ENCODE measurements at places on chromosomes 7 and 10.

DNA sequence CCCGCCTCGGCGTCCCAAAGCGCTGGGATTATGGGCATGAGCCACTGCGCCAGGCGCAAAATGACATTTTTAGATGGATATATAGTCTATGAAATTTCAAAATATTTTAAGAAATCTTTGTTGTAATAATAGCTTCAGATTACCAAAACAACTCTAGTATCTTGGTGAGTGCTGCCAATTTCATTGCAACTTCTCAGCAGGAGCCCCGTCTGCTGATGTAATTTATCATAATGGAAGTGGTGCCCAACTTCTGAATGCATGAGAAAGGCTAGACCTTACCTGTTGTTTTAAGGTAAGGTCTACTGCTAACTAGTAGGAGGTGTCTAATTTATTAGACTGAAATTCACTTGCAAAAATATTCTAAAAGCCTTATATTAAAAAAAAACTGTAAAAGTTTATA lies 20.0 kb downstream of the PDSS1 start:
- DNase-seq, result no peak

DNA sequence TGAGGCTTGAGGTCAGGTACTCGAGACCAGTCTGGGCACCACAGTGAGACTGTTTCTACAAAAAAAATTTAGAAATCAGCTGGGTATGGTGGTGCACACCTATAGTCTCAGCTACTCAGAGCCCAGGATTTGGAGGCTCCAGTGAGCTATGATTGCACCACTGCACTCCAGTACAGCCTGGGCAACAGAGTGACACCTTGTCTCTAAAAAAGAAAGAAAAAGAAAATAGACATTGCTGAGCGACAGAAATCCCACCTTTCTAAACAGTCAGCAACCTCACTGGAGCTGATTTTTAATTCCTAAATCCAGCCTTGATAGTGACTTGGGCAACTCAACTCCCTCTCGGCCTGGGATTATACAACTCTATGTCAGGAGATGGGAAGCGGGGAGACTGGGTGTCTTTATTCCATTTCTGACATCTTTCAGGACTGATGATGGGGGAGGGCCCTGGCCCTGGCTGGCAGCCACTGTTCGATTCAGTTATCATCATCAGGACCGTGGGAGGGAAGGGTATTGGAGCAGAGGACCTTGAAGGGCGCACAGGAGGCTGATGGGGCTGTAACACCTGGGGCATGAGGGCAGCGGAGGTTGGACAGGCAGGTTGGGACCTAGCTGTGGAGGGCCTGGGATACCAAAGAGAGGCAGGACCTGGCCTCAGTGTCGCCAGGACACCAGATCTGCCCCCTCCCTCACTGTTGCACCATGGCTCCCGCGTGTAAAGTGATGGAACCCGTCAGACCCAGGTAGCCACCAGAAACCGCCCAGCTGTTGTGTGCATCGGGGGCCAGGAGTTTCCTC lies 14.7 kb downstream of the HSPB1 start:
- DNase-seq, result no peak

DNA sequence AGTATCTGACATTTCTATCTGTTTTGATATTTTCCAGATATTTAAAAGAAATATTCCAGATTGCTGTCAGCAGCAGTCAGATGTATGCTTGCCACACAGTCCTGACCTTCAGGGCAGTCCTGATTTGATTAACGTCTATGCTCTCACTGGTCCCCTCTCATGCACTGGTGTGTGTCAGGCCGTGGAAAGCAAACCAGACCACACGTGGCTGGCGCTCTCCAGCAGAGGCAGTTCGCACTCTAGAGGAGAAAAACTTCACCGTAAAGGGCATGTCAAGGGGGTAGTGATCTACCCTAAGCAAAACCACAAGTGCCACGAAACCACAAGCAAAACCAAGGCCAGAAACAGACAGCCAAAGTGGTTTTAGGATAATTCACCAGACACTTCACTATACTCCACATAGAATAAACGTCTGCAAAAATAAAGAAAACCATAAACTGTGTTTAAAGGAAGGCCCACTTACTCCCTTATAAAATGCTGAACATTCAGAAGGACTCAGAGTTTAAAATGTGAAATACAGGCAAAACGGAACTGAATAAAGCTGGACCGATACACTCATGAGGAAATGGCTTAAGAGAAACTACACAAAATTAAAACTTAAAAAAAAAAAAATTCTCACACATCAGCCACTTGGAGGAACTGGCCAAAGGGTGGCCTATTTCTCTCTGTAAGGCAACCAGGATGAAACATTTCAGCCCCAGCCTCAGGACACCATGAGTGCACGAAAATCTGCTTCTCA lies 26.4 kb downstream of the PARP12 start:
- no peak for DNase-seq

DNA sequence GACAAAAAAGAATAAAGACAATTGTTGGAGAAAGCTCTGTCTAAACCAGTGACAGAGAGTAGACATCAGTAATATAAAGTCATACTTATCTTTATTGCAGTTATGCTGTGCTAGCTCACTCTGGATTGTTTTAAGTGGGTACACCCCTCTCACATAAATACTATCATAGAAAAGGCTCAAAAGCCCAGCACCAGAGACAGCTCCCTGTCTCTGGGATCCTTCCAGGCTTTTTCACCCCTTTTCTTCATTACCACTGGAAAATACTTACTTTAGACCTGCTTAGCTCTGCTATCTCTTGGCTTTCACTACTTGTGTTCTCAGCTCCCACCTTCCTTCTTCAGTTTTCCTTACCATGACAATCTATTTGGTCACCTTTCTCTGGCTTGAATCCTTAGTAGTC lies 259.1 kb upstream of the MINDY3 start:
- DNase-seq, result no peak

GRCh38 chr10:44990302-44990655 lies 10.4 kb upstream of the ZNF22 start:
- no peak for DNase-seq

GRCh38 chr7:36957620-36958019 lies 233.3 kb upstream of the AOAH start:
- DNase-seq, result no peak

- no peak for DNase-seq
Observed at GRCh38 chr7:42747044-42747443, 164.8 kb downstream of the C7orf25 start.

DNA sequence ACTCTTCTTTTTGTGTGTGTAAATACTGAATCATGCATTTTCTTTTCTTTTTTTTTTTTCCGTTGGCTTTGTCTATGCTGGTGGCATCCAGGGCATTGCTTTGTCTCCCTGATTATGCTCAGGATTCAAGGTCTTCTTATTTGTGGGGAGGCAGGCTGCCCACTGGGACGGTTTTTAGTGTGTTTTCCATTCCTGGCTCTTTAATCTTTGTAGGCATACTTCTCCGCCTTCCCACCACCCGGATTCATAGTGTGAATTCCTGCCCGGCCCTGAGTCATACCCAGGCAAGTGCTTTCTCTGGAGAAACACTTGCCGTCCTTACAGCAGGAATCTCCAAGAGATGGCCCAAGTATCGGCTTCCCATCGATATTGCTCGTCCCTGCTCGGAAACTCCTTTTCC lies 5.2 kb downstream of the ZNF655 start:
- DNase-seq, result no peak

DNA sequence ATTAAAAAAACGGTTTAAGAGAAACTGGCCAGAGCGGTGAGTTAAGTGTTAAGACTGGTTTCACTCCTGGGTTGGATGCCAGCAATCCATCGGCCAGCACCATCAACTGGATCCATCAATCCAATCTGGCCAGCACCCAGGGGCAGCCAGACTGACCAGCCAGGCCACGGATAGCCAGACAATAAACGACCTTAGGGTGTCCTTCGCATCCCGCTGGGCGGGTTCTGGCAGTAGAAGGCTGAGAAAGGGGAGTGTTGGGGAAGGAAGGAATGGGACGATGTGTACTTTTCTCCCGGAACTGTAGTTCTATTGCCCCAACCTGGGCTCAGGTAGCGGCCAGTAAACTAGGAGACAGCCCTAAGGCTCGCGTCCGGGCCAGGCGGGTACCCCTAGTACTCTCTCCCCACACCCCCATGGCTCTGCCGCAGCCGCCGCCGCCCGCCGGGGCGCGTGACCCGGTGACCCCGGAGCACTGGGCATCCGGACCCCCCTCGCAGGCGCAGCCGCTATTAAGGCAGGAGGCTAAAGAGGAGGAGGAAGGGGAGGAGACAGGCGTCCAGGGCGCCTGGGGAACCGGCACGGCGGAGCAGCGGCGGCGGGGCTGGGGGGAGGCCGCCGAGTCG lies at the start of gene CASD1:
TSS of gene CASD1 (plus strand) at position 546 of the 623 bp plus-strand sequence. CDS start 276 bp downstream, outside the sequence.
- peak; percentile 51 for DNase-seq

DNA sequence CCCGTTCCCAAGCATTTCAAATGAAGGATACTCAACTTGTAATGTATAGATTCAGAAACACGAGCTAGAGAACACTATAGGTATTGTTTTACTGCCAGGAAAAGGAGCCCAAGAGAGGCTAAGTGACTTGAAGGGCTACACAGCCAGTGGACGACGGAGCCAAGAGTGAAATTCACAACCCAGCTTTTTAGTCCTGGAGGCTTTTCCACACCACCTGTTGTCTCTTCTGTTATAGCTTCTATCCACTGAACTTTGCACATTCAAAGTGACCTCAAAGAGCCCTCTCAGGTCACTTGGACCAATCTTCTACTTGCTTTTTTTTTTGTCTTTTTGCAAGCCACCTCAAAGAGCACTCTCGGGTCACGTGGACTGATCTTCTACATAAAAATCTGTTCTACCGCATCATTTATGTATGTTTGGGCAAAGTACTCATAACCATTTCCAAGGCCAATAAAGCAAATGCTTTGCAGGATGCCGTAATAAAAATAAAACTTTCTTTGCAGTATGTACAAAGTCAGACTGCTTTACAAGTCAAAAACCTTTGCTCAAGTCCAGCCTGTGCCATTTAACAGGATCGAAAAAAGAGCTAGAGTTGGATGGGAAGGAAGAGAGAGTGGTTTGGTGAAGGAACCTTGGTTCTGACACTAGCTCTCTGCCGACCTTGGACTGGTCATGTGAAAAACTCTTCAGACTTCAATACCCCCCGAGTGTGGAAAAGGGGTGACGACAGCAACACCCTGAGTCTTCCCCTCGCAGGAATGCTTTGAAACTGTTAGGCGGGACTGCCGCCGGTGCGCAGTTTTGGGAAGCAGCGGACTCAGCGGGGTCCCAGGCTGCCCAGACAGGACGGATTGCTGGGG lies 821 bp downstream of the SLC35B4 start:
- no peak for DNase-seq

GRCh38 chr7:66542049-66542448 lies 86.6 kb upstream of the KCTD7 start:
- no peak for DNase-seq

GRCh38 chr7:39621784-39622411 lies 1.5 kb upstream of the RALA start:
- no peak for DNase-seq

- DNase-seq, result no peak
Observed at GRCh38 chr7:30997316-30997715, 33.6 kb downstream of the GHRHR start.

- DNase-seq, result no peak
Observed at GRCh38 chr10:124536496-124537050, 75.0 kb downstream of the LHPP start.

DNA sequence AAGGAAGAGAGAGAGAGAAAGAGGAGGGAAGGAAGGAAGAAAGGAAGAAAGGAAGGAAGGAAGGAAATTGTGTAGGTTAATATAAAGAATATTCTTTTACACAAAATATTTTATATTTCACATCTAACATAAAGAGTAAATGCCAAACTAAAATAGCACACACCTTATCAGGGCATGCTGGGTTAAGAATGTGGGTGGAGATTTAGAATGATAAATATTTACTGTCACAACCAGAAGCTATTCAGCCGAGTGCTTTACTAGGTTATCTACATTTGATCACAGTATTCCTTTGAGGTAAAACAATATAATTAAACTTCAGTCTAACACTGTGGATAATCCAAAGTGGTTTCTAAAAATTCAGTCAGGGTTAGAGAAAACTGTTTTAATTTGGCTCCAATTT lies 103.3 kb downstream of the SEMA3A start:
- no peak for DNase-seq

DNA sequence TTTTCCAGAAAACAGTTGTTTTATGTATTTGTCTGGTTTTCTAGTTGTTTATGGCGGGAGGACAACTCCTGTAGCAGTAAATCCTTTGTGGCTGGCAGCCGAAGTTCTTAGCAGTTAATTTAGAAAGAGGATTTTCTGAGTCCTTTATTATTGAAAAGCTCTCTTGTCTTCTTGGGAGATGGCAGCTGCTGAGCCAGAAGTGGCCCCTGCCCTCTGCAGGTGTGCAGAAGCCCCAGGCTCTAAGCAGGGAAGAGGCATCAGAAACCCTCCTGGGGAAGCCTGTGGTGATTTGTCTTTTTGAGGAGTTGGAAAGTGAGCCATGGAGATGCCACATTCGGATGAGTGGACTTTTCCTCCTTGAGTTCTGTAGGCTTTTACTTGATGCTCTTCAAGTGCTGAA lies 106.3 kb downstream of the GLRX3 start:
- DNase-seq, result no peak

DNA sequence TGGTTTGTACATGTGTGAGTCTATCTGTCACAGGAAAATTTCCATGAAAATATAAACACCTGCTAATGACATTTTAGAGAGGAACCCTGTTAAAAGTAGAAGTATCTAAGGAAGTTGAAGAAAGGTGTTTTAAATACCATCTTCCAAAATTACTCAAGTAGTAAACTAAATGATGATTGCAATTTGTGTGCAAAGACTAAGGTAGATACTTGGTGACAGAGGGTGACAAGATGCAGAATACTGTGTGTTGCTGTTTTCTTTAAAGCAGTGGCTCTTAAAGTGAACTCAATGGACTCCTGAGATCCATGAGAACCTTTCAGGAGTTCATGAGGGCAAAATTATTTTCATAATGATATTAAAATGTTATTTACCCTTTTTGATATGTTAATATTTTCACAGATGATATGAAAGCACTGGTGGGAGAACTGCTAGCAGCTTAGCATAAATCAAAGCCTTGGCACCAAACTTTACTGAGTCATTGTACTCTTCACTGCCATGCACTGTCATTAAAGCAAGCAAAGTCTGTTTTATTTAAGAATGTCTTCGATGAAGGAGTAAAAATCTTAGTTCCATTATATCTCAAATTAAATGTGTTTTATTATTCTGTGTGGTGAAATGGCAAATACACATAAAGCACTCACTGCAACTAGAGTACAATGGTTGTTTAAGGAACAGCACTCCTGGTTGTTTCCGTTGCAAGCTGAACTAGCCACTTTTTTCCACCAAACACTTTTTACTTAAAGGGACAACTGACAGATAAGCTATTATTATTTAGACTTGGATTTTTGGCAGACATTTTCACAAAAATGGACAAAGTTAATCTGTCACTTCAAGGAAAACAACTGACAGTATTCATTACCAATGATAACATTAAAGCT lies 133.7 kb downstream of the LRRN3 start:
- no peak for DNase-seq

GRCh38 chr7:135204341-135204749 lies 7.0 kb downstream of the WDR91 start:
- no peak for DNase-seq
